Activated CD4-positive, alpha-beta T cell treated with anti-CD3 and anti-CD28 coated beads, Interleukin-2, amount 50 U/mL, for 4 hours (primary cell): ENCODE measurements at places on chromosomes 2 and 18.

GRCh38 chr2:216768908-216769411 lies 73.6 kb upstream of the IGFBP5 start:
- no peak for DNase-seq

DNA sequence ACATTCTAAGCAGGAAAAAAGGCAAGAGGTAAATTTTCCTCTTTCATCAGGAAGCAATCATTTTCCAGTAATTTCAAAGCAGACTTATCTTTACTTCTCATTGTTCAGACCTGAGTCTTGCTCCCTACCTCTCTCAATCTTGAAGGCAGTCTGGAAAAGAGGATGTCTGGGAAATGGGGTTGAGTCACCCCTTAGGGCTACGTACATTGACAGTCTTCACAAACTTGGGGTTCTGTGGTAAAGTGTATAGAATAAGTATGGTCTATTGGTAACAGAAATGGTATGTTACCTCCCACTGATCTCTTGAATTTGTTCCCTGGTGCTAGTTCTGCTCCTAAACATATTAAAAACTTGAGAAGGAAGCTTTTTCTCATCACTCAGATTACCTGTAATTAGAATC lies 361.3 kb downstream of the SS18 start:
- DNase-seq, result no peak

GRCh38 chr2:143248631-143249030 lies 119.4 kb downstream of the ARHGAP15 start:
- no peak for DNase-seq

DNA sequence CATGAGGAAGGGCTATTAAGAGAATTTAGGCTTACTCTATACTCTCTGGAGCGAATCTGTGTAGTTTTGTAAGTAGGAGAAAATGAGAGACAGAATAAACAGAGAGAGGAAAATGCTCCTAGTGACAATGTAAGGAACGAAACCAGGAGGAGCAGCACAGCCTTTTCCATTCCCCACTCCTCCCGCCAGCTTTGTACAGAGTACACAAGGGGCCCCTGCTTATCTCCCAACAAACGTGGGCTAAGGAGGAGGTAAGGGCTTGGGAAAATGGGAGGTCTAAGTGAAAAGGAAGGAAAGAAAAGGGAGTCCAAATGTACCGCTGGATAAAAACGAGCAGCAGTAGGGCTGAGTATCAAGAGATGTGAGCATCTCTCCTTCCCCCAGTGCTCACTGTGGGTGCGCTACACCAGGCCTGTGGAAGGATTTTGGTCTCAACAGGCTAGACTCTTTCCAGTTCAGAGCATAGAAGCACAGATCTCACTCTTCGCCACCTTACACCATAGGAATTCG lies 12.1 kb upstream of the IHH start:
- DNase-seq, result no peak

DNA sequence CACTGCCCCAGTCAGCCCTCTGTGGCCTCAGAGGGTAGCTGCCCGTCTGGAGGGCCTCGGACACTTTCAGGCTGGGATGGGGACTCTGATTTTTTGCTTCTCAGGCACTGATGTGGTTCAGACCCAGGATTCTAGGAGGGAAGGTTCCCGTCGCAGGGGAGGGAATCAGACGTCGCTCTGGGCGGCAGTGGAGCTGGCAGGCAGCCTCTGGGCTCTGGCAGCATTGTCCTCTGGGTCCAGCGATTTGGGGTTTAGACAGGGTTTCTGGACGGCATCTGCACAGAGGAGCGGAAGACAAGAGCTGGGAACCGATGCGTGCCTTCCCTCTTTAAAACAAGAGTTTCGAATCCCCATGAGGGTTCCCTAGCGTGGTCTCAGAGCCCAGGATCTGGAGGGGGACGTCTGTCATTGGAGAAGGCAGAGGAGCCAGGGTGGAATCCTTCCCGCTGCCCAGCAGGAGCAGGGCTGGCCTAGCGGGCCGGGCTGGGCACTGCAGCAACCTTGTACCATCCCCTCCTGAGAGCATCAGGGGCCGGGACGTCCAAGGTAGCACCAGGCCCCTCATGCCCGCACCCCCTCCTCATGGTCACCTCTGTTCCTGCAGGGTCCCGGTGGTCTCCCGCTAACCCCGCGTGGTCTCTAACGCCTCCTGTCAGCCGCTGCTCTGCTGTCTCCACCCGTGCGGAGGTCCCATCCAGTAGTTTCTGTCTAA lies 246.0 kb downstream of the AGAP1 start:
- DNase-seq, result no peak

DNA sequence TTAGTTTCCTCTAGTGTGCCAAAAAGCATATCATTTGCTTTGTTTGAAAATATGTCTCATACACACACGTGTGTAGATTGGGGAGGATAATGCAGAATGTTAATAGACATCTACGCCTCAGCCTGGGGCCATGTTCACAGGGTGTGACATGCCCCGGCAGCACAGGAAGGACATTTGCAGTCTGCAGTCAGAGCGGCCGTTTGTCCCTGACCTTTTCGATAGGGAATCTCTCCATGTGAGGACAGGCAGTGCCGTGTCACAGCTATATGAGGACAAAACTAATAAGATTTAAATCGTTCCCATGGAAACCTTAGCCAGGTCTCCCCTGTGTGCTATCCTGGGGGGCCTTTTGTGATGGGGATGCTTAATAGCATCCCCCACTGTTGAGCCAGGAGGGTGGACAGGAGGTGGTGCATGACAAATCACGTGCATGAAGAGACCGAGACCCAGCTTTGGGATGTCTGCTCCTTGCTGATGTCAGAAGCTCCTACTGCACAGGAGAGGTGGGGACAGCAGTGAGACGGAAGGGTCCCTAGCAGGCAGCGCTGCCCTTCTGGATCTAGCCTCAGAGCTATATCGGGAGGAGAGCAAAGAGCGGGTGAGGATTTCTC lies 100.6 kb downstream of the RNF144A start:
- DNase-seq, result no peak

DNA sequence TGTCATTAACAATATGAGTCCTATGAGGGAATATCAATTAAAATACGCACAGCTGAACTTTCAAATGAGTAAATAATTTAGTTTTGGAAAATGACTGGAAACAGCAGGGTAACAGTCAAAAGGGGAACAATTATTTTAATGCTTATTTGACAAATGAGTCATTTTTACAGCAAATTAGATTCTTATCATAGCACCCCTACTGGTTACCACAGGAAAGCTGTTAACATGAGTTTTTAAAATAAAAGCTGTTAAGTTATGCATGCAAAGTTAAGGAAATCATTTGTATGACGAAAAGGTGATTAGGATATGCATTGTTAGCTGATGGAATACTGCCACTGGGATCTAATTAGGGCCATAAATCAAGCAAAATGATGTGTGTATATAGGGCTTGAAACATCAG lies 435.1 kb upstream of the MEIS1 start:
- no peak for DNase-seq

DNA sequence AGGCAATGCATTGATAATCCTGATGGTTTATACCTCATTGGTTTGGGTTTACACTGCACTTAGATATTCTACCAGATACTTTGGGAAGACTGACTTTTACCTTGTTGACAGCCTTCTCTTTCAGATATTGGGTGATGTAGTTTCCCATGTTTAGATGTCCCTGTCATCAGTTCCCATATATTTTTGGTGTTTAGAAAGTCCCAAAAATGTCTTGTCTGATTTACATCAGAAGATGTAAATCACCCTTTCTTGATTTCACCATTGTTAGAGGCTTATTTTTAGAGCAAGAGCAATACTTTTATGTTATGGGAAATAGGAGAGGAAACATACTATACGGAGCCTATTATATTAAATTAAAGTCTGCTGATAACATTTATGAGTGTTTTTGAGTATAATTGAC lies 14.4 kb upstream of the CCDC102B start:
- no peak for DNase-seq

- DNase-seq, result no peak
Measured at GRCh38 chr2:120741571-120742561, 6.2 kb downstream of the GLI2 start.

DNA sequence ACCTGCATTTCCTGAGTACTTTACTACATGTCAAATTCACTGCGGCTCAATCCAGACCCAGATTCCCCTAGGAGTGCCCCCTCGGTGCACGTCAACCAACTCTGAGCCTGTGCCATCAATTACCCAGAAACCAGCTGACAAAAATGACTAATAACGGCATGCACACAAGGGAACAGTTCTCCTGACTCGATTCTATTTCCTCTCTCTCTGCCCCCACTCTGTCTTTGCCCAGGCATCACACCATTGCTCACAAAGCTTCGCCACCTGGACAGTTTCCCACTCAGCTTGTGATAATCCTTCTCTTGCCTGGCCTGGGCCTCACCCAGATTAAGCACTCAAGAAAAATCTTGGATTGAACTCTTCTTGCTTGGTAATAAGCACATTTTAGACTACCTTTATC lies 115.3 kb upstream of the NDUFV2 start:
- DNase-seq, result no peak
